ENCODE measurements at places on chromosomes 12 and 14.

GRCh38 chr12:86826051-86826450, 569.9 kb upstream of the MGAT4C start:
- no peak for DNase-seq

GRCh38 chr14:33062476-33062875, 123.8 kb downstream of the NPAS3 start:
- DNase-seq: no peak

DNA sequence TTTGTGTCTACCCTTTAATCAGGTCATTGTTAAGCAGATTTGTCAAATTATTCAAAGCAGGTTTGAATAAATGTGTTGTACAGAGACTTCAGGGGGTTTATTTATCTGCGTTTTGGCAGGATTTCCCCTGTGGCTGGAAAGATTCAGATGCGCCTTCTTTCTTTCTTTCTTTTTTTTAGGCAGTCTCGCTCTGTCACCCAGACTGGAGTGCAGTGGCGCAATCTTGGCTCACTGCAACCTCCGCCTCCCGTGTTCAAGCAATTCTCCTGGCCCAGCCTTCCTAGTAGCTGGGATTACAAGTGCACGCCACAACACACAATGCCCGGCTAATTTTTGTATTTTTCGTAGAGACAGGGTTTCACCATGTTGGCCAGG, 6.3 kb upstream of the NANOGNB start:
- no peak for DNase-seq

- DNase-seq: peak; percentile 42
These were observed at the start of gene LRRC9 for GRCh38 chr14:59919570-59920377. Gene LRRC9, plus strand, starts transcription at chr14:59920144.

DNA sequence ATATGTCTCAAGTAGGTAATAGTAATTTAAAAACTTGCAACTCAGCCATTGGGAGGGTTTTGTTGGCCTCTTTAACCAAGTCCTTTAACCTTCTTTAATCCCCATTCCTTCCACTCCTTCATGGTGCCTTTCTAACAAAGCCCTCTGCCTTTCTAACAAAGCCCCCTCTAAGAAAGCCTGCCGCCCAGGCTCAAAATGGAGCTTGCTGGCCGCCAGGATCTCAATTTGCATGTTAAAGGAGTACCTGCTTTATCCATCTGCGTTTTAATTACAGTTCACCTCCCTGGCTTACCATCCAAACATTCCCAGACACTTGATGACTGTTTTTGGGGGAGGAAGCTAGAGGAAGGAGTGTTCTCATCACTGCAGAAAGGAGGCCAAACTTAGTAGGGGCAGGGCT, 183.4 kb downstream of the PTPN11 start:
- no peak for DNase-seq

DNA sequence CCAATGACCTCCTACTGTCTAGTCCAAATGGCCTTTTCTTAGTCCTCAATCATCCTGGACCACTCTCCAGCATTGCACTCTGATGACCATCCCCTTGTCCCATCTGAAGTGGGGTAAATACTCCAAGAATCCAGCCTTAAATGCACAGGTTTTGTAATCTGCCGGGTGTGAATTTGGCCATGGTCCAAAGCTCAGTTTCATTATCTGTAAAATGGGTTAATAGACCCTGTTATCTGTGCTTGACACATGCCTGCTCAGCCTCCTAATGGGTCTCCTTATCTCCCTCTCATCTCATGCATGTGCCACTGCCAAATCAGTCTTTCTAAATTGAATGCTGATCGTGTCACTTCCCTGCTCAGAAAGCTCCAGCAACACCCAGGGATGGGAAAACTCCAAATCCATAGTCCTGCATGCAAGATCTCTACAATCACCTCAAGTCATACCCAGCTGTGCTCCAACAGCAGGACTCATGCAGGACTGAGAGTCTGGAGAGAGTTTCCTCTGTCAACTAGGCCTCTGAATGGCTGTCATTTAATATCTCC, 22.3 kb downstream of the LGR5 start:
- no peak for DNase-seq

Data from B cell (primary cell).